Cardiac septum (tissue), 1 donor: ENCODE measurements at places on chromosomes 2 and 18.
A peak's percentile ranks its signal among the peaks of the same experiment; 100 is the strongest.

DNA sequence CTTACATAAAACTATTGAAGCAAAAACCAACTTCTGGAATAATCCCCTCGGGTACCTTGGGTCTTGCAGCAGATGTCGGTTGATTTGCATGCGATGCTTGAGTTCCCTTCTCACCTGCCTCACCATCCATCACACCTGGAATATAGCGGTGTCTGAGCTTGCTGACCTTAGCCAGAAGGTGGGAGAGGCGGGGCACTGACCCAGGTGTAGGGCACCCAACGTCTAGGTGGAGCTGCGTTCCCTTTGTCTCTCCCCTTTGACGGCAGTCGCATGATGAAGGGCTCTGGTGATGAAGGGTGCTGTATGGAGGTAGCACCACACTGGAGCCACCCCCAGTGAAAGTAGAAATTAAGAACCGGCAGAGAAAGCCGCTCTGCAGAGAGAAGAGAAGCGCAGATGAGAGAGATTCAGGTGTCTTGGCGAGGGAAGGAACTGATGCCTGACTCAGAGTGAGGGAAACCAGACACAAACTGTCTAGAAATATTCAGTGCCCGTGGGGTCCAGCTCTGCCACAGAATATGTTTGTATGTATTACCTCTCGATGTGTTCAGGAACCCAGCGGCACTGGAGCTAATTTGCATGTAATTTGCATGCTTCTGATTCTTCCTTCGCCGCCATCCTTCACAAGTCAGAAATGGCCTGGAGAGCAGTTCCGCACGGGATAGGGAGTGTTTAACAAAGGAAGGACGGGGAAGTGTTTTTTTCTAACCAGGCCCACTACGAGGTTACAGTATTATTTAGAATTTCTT lies 19.4 kb upstream of the MBP start:
- no peak for DNase-seq

DNA sequence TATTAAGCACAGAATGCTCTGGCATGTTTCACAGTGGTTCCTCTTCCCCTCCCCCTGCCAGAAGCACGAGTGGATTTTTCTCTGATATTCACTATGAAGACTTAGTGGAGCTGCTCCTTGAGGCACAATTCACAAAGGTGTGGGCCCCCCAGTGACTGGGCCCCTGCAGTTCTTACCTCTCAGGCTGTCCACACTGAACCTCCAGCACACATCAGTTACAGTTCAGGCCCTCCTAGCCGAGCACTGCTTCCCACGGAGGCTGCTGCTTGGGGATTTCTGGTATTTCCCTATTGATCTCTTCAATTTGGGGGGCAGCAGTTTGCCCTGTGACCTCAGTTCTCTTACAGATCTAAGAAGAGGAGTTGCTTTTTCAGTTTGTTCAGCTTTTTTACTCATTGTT lies 236.1 kb downstream of the SH3RF3 start:
- DNase-seq: no peak

GRCh38 chr2:236857246-236857645 lies 228.4 kb upstream of the COPS8 start:
- no peak for DNase-seq

DNA sequence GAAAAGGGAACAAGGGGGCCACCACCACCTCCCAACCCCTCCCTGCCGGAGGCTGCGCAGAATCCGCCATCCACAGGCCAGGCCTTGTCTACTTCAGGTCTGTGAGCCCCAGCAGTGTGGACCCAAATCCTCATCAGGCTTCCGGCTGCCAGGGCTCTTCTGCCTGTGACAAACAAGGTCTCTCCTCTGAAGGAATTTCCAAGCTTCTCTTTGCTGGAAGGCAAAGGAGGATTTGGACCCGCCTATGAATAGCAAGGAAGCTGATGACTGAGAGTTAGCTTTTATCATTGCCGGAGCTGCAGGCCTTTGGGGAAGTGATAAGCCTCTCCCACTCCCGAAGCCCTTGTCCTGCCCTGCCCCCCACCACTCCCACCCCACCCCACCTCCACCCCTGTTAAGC lies 93.7 kb upstream of the SH3BP4 start:
- no peak for DNase-seq

- DNase-seq: no peak
Measured at GRCh38 chr2:29535188-29535587, 386.2 kb downstream of the ALK start.

GRCh38 chr2:84904717-84905174 lies 710 bp upstream of the TMSB10 start:
- DNase-seq: peak; percentile 90

GRCh38 chr2:48545244-48545643 lies 15.3 kb downstream of the STON1 start:
- peak; percentile 72 for DNase-seq

DNA sequence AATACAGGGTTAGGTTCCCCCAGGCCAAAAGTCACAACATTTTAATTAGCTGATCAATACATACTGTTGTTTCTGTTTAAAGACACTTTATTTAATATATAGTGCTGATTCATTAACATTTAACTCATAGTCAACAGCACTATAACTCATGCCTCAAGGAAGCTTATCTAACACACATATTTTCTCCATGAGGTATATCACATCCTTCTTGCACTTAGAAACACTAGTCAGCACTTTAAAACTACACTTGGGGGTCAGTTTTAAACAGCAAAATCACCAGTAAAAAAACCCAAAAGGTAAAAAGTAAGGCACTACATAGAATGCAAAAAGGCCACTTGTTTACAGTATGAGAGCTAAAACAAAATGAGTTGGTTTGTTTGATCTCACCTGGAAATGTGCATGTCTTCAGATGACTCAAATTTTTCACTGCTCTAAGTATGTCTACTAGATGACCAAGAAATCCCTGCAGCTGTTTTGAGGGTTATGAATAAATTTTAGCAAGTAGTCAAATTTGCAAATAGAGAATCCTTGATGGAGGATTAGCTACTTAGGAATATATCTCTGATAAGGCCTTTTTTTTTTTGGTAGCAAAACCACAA lies 54.1 kb upstream of the EPB41L5 start:
- no peak for DNase-seq

DNA sequence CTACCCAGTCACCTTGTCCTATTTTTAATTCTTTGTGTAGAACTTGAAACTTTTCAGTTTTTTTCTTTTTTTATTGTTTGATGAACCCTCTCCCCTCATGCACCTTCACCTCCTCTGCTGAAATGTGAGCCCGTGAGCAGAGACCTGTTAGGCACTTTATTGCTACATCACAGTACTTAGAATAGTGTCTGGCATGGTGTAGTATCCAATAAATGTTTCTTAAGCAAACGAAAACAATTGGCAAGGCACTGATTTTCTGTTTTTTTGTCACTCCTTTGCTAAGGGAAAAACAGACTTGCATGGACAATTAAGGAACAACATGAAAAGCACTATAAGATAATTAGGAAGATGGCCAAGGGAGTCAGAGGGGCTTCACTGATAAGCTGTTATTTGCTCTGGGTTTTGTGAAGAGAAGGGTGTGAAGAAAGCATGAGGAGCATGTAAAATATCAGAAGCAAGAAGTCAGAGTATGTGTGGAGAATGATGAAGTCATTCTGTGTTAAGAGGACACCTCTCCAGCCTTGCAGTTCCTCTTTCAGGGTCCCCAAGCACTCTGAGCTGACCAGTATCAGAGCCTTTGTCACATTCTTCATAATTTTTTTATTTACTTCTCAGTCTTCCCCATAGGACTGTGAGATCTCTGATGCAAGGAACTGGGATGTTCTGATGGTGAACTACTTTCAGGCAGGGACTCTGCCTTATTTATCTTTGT lies 99.7 kb upstream of the CAVIN2 start:
- DNase-seq: no peak

DNA sequence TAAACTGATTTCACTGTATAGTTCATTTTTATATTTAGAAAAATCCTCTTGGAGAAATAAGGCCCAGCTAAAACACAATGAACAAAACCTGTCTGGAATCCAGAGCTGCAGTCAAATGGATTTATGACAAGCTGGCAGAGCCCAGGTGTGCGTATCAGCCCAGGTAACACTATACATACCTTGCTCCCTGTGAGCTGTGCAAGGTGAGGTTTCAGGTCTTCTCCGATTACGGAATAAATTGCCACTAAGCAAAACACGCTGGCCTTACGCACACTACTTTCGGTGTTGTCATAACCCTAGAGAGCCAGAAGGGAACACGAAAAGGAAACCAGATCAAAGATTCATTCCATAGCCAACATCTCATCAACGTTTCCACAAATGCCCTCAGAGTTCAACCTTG lies 61.9 kb upstream of the TFCP2L1 start:
- no peak for DNase-seq

DNA sequence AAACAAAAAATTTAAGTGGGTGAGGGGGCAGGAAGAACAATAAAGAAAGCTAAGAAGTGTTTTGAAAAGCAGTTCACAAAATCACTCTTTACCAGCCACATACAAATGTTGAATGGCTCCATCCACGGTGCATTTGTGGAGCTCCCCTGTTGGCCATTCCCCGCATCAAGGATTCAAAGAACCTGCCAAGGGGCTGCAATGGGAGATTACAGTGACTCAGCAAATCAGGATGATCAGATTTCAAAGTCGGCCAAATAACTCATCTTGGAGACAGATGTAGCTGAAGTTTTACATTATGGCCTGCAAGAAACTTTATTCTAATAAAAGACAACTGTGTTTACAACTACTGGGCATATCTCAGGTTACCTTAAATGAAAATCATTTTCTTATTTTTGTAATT lies 26.9 kb downstream of the COL4A3 start:
- no peak for DNase-seq

DNA sequence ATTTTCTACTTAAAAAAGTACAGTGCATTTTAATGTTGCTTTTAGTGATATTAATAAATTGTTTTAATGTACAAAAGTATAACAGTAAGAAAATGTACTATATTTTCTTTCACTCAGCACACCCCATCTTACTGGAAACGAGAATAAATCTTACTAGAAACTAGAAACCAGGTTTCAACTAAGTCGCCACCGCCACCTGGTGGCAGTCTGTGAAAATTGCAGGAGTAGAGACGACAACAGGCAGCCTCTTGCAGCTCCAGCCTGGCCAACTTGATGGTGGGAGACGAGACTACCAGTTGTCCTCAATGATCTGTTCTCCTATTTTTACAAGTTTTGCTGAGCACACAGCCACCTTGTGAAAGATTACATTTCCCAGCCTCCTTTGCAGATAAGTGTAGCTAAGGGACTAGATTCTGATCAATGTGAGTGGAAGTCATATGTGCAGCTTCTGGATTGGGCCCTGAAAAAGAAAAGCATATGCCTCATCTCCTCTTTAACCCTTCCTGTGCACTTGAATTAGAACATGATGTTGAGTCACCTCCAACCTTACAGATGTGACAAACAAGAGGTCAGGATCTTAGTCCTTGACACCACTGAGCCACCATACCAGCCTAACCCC lies 8.7 kb downstream of the OTOF start:
- peak; percentile 83 for DNase-seq

DNA sequence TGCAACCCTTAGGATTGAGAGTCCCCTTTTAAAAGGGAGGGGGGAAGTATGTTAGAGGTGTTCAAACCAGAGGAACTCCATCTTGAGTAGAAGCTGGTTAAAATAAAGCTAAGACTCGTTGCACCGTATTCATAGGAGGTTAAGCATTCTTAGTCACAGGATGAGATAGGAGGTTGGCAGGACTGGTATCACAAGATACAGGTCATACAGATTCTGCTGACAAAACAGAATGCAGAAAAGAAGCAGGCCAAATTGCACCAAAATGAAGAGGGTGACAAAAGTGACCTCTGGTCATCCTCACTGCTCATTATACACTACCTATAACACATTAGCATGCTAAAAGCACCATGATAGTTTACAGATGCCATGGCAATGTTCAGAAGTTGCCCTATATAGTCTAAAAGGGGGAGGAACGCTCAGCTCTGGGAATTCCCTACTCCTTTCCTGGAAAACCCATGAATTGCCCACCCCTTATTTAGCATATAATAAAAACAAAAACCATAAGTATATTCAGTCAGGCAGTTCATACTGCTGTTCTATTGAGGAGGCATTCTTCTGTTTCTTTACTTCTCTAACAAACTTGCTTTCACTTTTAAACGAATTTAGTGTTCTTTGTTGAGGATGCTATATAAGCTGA lies 192.2 kb upstream of the NDUFV2 start:
- no peak for DNase-seq

- no peak for DNase-seq
Measured at GRCh38 chr2:205682971-205683501, 735 bp downstream of the NRP2 start.

GRCh38 chr2:64023485-64024258 lies 4.4 kb upstream of the VPS54 start:
- no peak for DNase-seq

- no peak for DNase-seq
Measured at GRCh38 chr2:60779426-60779825, 23.4 kb downstream of the PAPOLG start.

DNA sequence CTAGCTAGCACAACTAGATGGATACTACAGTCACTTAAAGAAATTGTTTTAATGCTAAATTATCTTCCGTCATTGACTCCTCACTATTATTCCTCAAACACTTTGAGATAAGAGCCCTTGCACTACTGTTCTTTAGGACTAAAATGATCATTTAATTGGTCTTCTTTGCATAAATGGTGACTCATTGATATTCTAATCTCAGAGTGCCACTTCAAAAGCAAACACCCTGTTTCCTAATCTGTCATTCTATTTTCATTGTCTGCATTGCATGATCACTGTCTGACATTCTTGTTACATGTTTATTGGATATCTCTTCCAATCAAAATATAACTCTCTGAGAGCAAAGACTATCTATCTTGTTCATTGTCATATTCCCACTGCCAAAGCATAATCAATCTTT lies 313.9 kb downstream of the EXOC6B start:
- DNase-seq: no peak

DNA sequence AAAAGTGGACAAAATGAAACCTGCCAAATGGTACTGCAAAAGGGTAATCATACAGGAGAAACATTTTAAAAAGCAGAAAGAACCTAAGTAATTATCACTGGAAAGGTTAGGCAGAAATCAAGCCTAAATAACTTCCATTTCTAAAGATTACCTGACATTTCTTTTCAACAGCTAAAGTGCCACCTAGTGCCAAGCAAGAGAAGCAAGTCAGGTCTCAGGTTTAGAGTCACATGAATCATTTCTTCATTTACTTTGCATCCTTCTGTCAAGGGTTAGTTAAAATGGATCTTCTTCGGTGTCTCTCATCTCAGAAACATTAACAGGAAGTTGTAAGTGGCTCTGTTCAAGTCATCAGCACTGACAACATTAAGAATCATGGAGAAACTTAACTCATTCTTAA lies 90.3 kb downstream of the AKAIN1 start:
- DNase-seq: no peak

DNA sequence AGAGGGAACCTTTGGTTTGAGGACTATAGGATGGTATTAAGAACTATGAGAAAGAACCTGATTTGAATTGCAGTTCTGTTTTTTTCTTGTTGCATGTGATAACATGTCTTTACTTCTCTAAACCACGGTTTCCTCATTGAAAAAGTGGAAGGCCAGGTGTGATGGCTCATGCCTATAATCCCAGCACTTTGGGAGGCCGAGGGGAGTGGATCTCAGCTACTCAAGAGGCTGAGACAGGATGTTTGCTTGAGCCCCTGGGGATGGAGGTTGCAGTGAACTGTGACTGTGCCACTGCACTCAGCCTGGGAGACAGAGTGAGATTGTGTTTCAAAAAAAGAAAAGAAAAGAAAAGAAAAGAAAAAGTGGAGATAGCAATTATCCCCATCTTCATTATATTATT lies 32.3 kb downstream of the SCN9A start:
- DNase-seq: no peak
